NCI-H2081 treated with DMSO at 0.1 percent for 48 hours (cell line): ENCODE measurements at places on chromosomes 6 and 20.

GRCh38 chr6:128400875-128401274, 119.5 kb downstream of the PTPRK start:
- no peak for DNase-seq

DNA sequence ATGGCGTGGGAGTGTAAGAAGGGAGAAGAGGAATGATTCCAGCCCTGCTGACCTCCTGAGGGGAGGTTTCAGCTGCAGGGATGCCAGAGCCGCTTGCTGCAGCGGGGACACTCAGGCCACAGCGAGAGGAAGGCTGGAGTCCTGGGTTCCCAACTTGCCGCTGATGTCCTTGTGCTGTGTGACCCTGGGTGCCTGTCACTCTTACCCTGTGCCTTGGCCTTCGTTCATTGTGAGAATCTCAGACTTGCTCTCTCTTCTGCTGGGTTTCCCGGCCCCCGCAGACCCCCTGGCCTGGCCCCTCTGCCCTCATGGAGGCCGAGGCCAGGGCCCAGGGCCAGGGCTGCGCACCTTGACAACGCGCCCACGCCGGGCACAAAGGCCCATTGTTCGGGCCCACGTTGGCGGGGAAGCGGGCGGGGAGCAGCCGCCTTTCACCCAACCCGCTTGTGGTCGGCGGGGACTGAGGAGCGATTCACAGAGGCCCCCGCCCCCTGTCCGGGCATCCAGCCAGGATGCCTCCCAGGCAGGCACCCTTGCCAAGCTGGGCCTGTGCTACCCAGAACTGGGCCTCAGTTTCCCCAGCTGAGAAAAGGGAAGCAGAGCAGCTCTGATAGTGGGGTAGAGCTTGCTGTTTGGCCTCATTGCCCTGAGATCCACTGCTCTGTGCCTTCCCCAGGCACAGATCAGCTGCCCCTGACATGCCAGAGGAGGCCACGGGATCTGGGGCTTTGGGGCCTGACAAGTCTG, 52.4 kb downstream of the CEBPB start:
- DNase-seq, result no peak

DNA sequence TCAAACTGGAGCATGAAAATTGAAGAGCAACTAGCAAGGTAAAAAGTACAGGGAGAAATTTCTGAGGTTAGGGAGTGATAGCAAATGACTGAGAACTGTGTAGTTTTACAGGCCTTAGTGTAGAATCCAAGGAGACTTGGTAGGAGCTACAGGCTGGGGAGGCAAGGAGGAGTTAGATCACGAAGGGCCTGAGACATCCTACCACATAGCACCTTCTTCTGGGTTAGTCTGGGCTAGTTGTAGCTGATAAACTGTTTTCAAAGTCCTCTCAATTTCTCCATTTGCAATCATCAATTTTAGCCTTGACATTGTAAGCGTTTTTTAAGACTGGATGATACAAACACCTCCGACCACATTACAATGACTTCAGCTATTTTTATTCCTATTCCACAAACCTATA, 209.7 kb downstream of the TMEM200A start:
- DNase-seq, result no peak

DNA sequence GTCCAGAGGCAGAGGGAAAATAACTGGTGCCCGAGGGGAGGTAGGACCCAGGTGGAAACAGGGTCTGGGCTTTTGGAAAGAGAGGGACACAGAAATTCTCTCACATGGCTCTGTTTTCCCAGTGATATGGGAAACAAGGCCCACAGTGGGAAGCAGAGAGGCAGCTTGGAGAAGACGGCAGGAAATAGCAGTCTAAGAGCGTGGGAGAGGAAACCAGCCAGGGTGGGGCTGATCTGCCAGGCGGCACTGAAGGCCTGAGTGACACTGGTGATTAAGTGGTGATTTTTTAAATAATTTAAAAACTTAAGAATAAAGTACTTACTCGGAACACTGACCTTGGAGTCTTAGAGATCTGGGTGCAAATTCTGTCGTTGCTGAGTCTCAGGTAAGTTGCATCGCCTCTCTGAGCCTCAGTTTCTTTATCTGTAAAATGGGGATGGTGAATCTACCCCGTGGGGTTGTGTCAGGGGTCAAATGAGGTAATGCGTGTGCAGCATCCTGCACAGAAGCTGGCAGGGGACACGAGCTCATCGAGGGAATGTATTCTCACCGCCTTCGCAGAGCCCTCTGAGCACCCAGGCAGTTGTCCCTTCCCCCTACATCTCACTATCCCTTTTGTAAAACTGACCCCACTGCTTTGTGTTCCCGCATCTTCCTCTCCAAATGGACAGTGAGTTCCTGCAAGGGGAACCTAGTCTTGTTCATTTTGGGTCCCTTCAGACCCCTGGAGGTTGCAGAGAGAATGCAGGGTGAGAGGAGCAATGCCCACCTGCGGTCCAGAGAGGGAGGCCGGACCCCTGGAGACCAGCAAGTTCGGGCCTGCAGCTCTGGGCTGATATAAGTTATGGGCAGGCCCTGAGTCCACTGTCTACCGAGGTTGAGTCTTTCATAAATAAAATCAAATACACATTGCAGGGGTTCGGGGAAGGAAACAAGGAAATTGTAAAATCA, 228.6 kb upstream of the PMEPA1 start:
- DNase-seq, result no peak

DNA sequence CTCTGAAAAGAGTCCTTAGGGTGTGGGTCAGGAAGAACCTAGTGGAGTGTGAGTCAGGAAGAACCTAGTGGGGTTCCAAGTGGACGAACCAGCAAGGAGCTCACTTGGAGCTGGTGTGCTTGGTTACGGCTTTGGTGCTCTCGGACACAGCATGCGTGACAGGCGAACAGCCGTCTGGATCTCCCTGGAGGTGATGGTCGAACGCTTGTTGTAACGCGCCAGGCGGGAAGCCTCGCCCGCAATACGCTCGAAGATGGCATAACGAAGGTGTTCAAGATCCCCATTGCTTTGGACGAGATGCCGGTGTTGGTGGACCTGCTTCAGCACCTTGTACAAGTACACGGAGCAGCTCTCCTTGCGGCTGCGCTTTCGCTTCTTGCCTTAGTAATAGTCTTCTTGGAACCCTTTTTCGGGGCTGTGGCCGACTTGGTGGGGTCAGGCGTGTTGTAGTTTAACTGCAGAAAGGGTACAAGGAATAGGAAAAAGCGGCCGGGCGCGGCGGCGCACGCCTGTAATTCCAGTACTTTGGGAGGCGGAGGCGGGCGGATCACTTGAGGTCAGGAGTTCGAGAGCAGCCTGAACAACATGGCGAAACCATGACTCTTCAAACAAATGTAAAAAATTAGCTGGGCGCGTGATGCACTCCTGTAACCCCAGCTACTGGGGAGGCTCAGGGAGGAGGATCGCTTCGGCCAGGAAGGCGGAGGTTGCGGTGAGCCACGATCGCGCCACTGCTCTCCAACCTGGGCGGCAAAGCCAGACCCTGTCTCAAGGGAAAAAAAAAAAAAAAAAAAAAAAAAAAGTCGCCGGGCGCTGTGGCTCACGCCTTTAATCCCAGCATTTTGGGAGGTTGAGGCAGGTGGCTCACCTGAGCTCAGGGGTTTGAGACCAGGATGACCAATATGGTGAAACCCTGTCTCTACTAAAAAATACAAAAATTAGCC, 48.0 kb downstream of the OR2B2 start:
- no peak for DNase-seq

DNA sequence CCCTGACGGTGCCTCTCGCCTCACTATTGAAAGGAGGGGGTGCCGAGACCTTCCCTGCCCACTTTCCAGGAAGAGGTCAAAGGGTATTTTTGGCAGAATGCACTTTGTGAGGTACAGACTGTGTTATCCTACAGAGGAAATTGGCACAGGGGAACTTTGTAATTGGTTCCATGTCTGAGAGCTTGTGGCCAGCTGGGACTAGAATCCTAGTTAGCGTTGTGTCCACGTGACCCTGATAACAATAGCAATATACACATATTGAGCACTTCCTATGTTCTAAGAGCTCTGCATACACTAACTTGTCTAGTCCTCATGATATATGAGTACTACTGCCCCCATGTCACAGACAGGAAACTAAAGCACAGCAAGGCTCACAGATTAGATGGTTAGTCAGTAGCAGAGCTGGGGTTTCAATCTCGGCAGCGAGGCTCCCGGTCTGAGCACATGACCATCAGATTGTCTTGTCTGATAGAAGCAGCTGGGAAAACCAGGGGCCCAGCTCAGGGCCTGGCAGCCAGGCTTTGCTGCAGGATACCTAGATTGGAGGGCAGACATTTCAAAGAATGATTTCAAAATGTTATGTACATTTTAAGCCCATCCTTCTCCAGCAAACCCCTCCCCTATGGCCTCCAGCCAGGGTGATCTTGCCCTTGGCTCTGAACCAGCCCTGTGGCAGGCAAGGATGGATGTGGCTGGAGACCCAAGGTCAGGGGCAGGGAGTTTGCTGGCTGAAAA, 1.4 kb downstream of the MAPK13 start:
- peak; percentile 55 for DNase-seq

- DNase-seq, result peak; percentile 14
Measured at GRCh38 chr20:62668441-62669027, 26.2 kb downstream of the SLCO4A1 start.

GRCh38 chr6:2870046-2870636, 28.5 kb upstream of the SERPINB1 start:
- DNase-seq, result no peak

DNA sequence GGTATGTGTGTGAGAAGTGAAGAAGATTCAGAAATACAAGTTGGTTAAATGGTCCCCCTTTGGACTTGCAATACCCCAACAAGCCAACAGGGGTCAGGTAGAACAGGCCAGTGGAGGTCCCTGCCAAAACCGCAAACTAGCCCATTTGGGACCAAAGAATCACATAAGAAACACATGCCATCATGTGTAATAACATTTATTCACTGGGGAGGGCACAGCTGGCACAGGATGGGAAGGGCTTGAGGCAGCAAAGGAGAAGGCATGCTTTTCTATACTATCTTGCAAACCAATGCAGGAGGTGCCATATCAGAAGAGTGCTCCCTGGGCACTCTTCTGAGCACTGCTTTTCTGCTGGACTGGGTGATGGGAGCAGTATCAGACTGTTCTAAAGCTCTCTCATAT, 116.1 kb upstream of the TRAF3IP2 start:
- no peak for DNase-seq

DNA sequence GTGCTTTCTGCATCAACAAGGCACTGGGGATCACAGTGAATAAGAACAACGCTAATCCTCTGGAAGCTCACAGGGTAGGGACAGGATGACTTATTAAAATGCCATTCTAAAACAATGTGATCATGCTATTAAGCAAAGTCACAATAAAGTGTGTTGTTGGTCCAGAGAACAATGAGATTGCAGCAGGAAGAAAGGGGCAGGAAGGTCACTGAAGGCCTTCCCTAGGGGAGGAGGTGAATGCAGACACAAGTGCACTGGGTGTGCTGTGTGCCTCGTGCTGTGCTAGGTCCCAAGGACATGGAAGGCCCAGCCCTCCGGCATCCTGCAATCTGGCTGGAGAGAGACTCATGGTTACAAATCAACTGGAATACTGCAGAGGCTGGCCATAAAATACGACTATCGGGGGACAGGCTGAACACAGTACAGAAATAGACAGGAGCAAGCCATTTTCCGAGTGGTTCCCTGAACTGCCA, 55.7 kb downstream of the LYRM4 start:
- no peak for DNase-seq

GRCh38 chr20:61918548-61918947, 147.1 kb downstream of the TAF4 start:
- DNase-seq, result no peak

GRCh38 chr6:37150314-37150713, 19.6 kb upstream of the PIM1 start:
- no peak for DNase-seq

DNA sequence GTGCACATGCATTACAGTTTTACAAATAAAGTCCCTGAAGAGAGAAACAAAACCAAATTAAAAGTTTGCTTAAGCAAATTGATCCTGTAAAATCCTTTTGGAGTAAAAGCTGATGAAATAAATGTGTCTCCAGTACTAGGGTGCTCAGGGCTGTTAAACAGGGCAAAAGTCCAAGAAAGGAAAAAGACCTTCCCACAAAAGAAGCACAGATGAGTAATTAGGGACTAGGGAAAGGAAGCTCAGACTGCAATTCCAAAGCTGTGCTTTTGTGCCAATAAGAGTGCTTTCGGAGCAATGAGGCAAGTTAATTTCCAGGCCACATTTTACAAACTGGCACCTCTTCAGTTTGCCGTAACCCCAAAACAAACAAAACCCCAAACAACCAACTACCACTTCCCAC, 10.4 kb upstream of the RNF182 start:
- no peak for DNase-seq
